Dermis microvascular lymphatic vessel endothelial cell (primary cell): ENCODE measurements at places on chromosomes 5 and 9.

DNA sequence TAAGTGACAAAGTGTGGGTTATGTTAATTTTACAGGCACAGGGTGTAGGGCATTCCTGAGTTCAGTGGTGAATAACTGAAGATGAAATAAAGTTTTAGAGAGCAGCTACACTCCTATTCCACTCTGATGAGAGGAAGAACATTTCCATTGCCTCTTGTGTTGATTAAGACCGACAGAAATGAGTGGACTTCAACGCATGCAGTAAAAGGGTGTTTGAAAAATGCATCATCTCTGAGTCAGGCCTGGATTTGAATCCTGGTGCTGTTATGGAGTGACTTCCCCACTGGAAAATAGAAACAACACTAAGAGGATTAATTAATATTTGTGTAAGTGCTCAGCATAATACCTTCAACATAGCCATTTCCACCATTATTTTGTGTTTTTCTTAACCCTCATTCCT lies 86.3 kb downstream of the PRR16 start:
- no peak for DNase-seq

DNA sequence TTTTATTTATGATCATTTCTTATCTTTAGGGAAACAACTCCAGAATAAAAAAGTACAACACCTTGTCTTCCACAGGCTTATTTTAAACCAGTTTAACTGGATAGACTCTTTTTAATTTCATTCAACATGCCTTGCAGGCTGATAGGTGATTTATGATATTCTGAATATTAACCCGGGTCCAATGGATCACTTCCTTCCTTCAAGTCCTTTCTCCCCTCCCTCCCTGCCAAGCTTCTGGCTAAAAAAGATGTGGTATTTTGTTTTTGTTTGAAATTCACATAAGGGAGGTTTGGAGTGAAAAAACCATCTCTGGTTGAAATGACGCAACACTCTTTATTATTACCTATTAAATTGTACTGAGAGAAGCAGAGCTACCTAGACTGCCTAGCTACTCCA lies 265.3 kb downstream of the MLLT3 start:
- peak; percentile 49 for DNase-seq

DNA sequence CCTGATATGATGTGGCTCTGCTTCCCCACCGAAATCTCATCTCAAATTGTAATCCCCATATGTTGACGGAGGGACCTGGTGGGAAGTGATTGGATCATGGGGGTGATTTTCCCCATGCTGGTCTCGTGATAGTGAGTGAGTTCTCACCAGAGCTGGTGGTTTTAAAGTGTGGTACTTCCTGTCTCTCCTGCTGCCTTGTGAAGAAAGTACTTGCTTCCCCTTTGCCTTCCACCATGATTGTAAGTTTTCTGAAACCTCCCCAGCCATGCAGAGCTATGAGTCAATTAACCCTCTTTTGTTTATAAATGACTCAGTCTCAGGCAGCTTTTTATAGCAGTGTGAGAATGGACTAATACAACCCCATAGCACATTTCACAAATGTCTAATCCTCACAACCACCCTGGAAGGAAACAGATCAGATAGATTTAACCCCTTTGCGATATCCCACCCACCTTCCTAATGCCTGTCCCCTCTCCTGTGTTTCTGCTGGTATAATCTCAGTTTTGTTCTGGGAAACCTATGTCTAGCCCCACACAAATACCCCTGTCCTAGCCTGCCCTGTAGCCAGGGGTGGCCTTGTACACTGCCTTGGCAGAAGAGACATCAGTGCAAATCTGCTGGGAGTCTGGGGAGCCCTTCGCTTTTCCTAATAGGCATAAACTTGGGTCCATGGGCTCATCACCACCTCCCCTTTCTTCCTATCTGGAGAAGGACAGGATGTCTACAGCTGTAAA lies 157.0 kb upstream of the RAI14 start:
- peak; percentile 89 for DNase-seq

GRCh38 chr9:69193685-69194032 lies 19.6 kb downstream of the TJP2 start:
- peak; percentile 48 for DNase-seq

DNA sequence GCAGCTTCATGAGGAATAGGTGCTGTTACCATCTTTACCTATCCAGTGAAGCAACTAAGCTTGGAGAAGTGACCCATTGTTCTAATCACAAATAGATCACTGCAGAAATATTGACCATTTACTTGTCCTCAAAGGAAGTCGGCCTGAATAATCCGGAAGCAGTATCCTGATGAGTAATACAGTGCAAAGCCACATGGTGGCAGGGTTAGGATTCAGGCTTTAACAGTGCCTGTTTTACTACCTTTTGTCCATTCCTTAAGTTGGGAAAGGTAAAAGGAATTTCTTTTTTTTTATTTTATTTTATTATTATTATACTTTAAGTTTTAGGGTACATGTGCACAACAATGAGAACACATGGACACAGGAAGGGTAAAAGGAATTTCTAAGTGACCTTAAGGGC lies 336.3 kb downstream of the KDM4C start:
- no peak for DNase-seq

- DNase-seq: no peak
These were observed 60.3 kb downstream of the TENT4A start for GRCh38 chr5:6773342-6774035.

DNA sequence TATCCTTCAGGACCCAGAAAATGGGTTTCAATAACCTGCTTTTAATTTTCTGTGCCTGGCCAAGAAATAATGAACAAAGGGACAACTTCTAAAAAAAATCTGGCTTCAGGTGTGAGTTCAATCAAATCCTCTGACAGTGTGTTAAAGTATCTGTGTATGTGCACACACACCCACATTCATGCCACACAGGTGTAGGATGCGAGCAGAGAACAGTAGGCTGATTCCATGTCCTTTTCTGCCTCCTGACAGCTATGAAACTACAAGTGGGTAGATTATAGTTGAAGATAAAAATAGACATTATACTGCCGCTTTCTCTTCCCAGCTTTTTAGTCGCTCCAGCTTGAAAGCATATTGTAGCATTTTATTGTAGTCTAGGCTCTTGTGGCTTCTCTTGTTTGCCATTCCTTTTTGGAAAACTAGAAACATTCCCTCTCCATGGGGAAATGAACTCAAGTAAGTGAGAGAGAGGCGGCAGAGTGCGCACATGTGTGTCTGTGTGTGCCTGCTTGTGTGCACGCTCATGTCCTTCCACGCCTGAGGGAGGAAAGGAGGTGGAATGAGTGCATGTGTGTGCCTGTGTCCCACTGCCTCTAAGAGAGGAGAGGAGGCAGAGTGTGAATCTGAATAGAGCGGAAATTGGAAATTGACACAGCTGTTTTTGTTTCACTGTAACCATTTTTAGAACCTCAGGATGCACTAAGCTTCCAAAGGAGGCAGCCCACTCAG lies 273.0 kb downstream of the ELAVL2 start:
- no peak for DNase-seq

DNA sequence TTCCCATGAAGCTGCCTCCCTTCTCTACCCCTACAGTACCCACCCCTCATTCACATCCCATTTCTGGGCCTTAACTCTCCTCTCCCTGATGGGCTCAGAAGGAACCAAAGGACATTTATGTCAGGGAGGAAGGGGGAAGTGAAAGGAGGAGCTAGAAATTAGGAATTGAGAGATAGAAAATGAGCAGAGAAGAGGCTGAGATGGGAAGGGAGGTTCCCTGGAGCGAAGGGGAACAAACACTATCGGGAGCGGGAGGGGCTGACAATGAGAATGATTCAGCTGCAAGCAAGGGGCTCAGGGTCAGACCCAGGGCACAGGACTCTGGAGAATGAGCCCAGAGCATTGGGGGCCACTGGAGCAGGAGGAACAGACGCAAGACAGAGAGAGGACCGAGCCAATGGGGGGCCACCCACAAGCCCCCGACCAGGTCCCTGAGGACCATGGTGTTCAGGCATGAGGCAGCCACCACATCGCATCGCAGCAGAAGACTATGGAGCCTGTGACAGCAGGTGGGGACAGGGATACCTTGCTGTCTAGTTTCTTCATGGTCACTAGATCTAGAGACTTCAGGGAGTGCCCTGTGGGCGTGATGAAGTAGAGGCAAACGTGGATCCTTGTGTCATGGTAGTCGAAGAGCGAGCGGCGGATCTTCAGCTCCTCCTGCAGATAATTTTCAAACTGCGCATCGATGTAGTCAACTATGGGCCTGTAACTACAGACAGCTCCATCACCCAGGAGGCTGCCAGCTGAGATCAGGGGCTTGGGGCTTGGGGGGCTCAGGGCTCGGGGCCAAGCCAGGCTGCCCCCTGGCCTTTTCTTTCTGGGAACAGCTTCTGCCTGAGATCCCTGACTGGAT lies 13.6 kb downstream of the SEPTIN8 start:
- DNase-seq: no peak

DNA sequence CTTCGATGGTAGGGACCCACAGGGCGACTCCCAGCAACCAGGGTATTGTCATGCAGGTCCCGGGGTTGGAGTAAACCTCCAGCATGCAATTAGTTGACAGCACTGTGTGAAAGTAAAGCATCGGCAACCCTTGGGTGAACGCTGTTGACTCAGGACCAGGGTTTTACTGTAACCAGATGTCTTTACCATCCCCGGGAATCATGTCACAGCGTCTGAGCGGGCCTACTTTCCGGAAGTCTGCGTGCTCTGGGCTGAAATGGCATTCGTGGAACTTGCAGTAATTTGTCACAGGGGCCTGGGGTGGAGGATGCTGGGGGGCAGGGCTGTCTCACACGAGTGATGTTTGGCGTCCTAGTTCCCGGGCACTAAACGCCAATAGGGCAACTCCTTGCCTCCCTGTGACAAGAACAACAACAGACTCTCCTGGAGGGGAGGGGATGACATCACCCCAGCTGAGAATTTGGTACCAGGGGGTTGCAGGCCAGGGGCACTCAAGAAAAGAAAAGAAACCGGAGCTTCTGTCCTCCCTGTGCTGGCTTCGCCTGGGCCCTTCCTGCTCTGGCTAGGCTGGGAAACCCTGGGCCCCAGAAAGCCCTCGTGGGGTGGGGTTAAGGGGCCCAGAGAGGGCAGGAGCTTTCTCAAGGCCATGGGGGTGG lies 10.1 kb upstream of the UBAC1 start:
- no peak for DNase-seq
